Fibroblast of skin of left biceps (primary cell): ENCODE measurements at places on chromosomes 12 and 14.

DNA sequence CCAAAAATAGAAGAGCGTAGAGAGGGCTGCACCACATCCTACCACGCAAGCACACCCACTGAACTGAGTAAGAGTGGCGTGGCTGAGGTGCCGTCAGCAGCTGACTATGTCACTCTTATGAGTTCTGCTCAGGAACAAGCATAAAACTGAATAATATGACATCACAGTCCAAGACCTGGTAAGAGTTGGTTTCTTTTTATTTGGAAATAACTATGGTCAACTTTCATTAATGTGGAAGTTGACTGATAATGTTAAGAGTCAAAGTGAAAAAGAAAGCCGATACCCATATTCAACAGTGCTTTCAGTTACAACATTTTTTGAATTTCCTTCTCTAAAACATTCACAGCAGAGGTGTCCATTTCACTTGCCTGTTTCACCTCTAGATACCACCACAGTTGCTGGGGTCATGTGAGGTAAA, 44.6 kb downstream of the GNS start:
- no peak for DNase-seq

GRCh38 chr12:27975222-27976136, 2.9 kb upstream of the PTHLH start:
- DNase-seq = no peak

DNA sequence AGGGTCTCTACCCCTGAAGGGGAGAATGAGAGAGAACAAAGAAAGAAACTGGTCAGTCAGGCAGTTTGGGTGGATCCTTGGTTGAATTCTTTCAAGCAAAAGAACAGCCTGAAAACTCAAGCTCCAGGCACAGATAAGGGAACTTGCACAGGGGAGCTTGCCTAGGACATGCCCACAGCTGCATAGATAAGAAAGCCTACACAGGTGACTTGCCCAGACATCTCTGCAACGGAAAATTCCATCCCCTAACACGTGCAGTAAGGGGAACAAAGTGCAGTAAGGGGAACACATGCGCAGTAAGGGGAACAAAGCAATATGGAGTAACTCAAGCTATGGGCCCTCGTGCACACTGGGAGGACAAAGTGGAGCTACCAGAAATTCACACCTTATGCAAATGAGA, 540.1 kb upstream of the MIS18BP1 start:
- no peak for DNase-seq

- no peak for DNase-seq
These were observed 179.6 kb upstream of the NUDT4 start for GRCh38 chr12:93198086-93198485.

DNA sequence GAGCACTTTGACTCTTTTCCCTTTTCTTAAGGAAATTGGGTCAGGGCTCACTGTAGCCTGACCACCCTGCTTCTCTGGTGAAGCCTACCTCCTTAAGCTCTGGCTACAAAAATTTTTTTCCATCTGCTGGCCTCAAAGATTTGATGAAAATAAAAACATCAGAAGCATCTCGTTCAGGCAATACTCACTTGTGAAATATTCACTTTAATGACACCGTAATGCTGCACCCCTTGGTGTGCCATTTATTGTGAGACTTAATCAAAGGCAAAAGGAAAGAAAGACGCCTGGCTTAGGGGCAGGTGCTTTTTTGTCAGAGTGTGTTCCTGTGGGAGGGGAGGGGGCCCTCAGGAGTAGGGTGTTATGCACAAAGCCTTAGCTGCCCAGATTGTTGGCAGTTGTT, 155.0 kb upstream of the TMPO start:
- DNase-seq = no peak

DNA sequence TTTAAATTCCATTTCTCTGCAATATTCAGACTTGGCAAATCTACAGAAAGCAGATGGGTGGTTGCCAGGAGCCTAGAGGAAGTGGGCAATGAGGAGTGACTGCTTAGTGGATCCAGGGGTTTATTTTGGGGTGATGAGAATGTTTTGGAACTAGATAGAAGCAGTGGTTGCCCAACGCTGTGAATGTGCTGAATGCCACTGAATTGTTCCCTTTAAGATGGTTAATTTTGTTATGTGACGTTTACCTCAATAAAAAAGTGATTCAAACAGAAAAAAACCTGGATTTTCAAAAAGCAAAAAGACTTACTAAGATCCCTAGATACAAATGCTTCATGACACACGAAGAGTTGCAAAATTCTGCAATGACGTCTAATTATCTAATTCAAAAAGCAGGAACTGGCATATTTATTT, 34.2 kb downstream of the DAO start:
- no peak for DNase-seq

DNA sequence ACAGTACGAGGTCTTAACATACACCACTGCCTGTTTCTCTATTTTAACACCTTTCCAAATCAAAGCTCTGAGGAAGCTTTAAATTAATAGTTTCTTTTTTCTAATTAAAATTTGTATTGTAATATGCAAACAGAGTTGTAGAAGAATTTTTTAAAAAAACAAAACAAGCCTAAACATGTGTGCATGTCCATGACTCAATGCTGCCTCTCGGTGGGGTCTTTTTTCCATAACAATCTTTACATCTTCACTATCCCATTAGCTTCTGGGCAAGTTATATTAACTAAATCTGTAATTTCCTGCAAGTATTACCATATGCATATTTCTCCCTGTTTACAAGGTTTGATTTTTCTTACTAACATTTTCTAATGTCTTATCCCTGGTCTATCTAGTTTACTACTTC, 143.9 kb upstream of the NAV3 start:
- no peak for DNase-seq

GRCh38 chr14:80933282-80933681, 8.3 kb downstream of the CEP128 start:
- DNase-seq = no peak

- DNase-seq = no peak
These were observed 7.6 kb downstream of the EGLN3 start for GRCh38 chr14:33943096-33943883.

DNA sequence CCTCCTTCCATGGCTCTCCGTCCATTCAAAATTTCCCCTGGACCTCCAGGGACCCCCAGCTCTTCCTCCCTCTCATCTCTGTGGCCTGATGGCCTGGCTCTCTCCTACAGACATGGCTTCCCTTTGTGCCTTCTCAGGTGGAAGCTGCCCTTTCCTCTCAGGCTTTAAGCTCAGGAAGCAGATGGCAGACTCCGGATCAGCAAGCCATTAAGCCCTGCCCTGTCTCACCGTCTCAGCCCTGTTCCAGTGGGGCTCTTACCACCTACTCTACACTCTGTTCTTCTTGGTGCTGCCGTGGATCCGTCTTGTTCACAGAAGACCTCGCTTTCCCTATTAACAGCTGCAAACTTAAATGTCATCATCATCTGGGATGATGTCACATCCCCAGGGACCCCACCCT, 33.1 kb downstream of the NPC2 start:
- no peak for DNase-seq

DNA sequence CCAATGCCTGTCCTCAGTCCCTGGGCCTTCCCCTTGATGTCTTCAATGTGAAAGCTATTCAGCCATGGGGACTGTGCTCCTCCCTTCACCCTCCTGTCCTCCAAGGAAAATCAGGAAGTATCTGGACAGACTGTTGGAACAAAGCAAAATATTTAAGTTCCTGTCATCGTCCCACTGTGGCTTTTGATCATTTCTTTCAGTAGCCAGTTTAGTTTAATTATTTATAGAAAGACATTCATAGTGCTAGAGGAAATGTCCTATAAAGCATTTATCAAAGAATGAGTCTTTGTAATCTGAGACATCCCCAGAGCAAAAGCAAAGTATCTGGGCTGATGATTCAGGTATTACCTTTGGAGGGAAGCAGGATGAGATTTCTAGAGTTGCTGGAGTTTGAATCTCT, 254.1 kb downstream of the NRXN3 start:
- DNase-seq = no peak

DNA sequence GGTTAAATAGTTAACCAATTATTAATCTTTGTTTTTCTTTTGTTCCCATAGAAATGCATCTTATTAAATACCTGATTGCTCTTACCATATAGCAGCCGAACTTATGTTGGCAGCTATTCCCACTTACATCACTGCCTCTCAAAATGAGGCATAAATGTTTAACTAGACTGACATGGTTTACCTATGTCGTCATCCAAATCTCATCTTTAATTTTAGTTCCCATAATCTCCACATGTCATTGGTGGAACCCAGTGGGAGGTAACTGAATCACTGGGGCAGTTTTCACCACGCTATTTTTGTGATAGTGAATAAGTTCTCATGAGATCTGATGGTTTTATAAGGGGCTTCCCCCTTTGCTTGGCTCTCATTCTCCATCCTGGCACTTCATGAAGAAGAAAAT, 499.2 kb upstream of the ATP2B1 start:
- no peak for DNase-seq

DNA sequence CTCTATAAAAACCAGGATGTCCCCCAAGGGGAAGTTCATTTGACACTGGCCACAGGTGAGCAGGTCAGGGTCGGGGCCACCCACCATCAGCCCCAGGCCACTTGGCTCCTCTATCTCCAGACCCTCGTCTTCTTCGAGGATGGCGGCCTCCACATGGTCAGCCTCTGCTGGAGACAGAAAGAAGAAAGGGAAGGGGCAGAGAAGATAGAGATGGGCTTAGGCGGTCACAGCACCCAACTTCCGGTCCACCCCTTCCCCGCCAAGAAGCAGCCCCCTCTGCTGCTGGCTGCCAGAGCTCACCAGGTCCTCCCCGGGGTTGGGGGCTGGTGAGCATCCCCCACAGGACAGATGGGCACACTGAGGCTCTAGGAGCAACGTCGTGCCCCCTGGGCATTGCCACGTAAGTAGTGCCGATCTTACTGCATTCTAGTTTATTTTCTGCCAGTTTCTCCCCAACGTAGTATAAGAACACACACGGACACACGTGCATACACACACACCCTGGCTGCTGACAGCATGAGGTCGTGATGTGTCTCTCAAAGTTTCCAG, 14.2 kb downstream of the BCL11B start:
- no peak for DNase-seq
